ENCODE measurements at places on chromosomes 3 and 15.

GRCh38 chr3:58074997-58075396, 66.8 kb downstream of the FLNB start:
- no peak for DNase-seq

DNA sequence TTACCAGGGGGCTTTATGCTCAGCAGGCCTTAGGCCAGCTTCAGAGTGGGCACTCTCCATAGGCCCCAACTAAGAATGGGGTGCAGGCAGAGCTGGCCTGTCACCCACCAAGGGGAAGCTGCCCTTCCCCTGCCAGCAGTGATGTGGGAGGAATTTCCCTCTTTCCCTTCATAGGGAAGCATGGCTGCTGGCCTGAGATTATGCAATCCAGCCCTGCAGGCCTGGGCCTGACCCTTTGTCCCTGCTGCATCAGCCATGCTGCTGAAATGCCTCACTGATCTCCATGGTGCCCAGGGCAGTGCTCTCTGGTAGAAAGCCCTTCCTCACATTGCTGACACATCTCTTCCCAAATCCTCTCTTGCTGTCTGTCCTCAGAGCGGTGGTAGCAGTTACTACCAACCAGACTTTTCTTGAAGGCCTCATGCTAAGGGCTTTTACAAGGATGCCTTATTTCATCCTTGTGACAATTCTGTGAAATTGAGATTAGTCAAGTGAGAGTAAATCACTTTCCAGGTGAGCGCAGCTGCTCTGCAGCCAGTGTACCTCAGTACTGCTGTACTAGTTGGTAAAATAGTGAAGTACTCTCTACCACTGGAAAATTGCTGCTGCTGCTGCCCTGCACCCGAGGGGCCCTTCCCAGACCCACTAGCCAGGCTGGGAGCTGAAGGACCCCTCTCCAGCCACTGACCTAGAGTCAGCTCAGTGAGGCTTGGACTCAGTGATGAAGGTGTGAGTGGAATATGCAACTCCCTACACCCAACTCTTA, 33.8 kb downstream of the MRAS start:
- no peak for DNase-seq

GRCh38 chr3:90018779-90019178, 911.4 kb downstream of the EPHA3 start:
- DNase-seq = no peak

DNA sequence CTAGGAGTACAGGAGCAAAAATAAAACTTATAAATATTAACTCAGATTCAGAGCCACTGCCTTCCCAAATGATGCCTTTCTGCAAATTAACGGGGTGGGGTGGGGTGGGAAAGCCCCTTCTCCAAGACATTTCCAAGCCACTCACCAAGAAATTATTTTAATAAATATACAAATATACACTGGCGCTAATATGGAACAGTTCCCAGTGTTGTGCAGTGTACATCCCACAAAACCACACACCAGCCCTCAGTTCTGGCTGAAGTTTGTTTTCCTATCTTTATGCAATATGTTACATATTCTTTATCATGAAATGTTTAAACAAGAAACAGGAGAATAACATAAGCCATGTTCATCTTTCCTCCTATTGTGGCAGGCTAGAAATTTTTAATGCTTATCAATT, 53.0 kb upstream of the GYG1 start:
- no peak for DNase-seq

- DNase-seq = no peak
Observed at GRCh38 chr3:178270838-178271237, 265.4 kb upstream of the KCNMB2 start.

DNA sequence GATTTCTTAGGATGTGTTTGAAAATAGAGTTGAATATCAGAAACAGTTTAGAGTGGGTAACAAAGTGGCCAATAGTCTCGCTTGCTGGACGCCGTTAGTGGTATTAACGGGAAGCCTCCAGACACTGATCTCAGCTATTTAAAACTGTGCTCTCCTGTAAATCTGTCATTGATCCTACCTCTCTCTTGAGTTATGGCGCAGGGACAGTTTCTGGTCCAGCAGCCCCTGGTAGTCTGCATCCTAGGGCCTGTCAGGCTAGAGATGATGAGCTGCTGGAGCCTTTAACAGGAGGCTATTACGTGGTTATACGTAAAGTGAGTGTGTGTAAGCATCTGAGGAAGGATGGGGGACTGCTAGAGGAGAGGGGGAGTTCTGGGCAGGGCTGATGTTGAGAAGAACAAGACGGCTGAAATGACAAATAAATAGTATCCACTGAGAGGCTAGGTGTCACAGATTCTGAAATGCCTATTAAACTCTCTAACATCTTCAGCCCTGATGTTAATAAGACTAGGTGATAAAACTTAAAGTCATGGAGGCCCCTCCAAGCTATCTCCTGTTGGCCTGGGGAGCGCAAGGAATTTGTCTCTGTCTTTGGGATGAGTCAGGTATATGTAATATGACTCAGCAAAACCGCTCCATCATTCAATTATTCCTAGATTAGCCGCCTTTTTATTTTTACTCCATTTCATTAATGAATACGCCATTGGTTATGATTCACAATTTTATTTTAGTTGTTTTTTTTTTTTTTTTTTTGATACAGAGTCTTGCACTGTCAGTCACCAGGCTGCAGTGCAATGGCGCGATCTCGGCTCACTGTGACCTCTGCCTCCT, 155.7 kb downstream of the GREM1 start:
- DNase-seq = no peak

DNA sequence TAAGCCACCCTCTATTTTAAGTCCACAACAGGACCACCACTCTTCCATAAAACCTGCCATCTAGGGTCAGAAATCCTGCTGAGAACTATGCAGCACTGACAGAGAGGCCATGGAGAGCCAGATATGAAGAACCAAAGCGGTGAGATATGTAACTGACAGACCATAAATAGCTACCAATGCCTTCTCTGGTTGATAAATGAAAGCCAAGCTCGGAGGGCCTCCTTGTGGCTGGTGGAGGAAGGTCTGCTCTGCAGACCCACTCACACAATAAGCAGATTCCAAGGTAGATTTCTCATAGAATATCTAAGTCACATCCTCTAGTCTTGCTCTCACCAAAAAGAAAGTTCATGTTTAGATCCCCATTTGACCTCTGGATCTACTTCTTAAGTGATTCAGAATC, 38.9 kb downstream of the RYK start:
- no peak for DNase-seq

DNA sequence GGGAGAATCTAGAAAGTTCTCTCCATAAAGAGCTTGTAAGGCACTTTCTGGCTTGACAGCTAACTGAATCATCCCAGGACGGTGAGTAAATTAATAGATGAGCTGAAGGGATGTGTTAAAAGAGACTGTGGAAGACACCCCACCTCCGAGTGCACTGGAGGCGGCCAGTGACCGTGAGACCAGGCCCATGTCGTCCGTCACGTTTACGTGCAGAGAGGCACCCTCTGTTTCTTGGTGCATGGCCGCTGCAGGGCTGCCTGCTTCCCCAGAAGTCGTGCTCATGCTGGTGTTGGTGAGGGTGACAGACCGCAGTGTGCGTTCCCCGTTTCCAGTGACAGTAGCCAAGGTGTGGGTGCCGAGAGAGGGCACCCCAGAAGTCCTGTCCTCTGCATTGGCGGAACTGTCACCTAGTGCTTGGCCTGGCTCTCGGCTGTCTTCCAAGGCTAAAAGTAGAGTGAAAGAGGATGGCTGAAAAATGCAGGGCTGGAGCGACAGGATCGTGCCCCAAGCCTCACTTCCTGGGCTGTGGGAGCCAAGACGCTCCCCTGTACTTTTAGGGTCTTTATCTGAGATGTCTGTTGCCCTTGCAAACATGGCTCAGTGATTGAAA, 41.1 kb downstream of the HEG1 start:
- DNase-seq = no peak

DNA sequence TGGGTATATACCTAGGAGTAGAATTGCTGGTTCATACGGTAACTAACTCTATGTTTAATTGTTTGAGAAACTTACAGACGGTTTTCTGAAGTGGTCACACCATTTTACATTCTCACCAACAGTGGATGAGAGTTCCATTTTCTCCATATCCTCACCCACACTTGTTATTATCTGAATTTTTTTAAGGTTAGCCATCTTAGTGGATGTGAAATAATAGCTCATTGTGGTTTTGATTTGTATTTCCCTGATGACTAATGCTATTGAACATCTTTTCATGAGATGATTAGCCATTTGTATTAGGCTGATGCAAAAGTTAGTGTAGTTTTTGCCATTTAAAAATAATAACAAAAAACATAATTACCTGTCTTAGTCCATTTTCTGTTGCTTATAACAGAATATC, 18.6 kb downstream of the CSTA start:
- DNase-seq = no peak

GRCh38 chr3:59249004-59249403, 199.2 kb upstream of the CFAP20DC start:
- DNase-seq = no peak

- no peak for DNase-seq
Observed at GRCh38 chr3:27310688-27311087, 58.5 kb downstream of the NEK10 start.

DNA sequence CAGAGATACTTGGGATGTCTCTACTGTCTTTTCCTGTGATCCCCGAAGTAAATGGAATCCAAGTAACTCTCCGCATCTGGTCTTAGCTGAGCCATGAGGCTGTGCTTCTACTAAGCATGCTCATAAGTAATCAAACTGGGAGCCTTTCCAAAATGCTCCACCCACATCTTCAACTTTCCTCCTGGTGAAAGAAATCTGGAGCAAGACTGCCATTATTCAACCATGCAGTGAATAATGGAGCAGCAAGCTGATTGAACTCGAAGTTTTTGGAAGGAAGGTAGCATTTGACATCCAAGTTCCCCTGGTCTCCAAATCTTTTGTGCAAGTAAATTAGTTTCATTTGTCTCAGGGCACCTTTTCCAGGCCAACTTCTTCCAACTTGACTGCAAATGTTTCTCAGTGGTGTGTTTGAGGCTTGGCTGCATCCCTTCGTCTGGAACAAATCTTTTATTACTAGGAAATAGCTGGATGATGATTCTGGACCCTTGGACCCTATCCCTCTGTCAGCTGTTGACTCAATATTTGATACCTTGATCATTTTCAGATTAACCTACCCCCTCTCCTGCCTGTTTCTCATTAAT, 19.4 kb downstream of the GXYLT2 start:
- no peak for DNase-seq

GRCh38 chr3:152291649-152292066, 22.9 kb downstream of the MBNL1 start:
- DNase-seq = no peak

- no peak for DNase-seq
Observed at GRCh38 chr3:23807424-23808015, 1.8 kb downstream of the UBE2E1 start.

GRCh38 chr3:57787867-57788623, 31.9 kb downstream of the SLMAP start:
- no peak for DNase-seq

DNA sequence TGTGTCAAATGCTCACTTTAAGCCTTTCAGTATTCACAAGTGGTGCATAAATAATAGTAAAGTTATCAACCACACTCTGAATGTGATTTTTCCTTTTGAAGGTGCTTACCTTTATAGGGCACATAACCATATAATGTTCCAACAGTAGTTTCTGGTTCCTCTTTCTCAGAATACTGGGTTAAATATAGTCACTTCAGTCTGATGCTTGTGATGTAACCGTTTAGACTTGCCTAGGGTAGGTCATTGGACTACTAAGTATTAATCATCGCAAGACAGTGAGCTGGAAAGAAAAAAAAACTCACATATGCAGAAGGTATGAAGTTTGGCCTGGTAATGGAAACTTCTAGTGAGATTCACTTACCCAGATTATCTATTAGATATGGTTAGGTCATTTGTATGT, 1.9 kb downstream of the KBTBD8 start:
- no peak for DNase-seq

DNA sequence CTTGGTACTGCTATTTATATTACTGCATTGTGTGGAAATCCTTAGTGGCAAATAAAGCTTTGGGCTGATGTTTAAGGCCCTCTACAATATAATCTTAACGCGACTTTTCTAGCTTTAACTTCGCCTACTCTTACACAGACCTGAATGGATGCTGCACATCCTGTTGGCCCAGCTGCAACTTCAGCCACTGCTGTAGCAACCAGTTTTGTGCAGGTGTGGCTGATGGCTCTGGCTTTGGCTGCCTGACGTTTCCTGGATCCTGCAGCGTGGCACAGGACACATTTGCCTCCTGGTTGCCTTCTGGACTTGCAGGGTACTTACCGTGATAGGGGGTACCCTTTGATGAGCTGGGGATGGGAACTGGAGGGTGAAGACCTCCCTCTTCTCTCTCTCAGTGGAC, 20.2 kb upstream of the ERICH6 start:
- DNase-seq = no peak

All from CD8-positive, alpha-beta memory T cell (primary cell).